Naive thymus-derived CD8-positive, alpha-beta T cell (primary cell): ENCODE measurements at places on chromosomes 16 and 17. TPM values are rescaled to one million over a fixed set of nuclear protein-coding genes. Genes with fewer than 3 reads are reported as not detected.

The GNG13 gene
- not detected for polyA plus RNA-seq

The GCGR gene
- not detected for polyA plus RNA-seq

The HOXB7 gene
- polyA plus RNA-seq = 0.40 TPM

The FBF1 gene
- 8.0 TPM for polyA plus RNA-seq

The MPV17L gene
- not detected for polyA plus RNA-seq

The SLC5A2 gene
- polyA plus RNA-seq = 2.5 TPM

The MAF gene
- polyA plus RNA-seq = 0.67 TPM

The TP53TG3B gene
- polyA plus RNA-seq = not detected

The KRT33A gene
- polyA plus RNA-seq = not detected

The ZDHHC7 gene
- 37.7 TPM for polyA plus RNA-seq

The CDT1 gene
- 0.46 TPM for polyA plus RNA-seq

The KPNA2 gene
- polyA plus RNA-seq = 15.9 TPM

The CCT6B gene
- polyA plus RNA-seq = 1.3 TPM

The COX6A2 gene
- polyA plus RNA-seq = not detected

The PPP1R27 gene
- not detected for polyA plus RNA-seq

The CRYM gene
- polyA plus RNA-seq = not detected

The GAN gene
- polyA plus RNA-seq = 2.1 TPM

The CA4 gene
- not detected for polyA plus RNA-seq

The DNASE1L2 gene
- polyA plus RNA-seq = not detected

The ABCA10 gene
- polyA plus RNA-seq = not detected

The PRR35 gene
- not detected for polyA plus RNA-seq

The SLC5A10 gene
- 0.09 TPM for polyA plus RNA-seq

The DPEP1 gene
- polyA plus RNA-seq = not detected

The CCL3 gene
- 10.9 TPM for polyA plus RNA-seq

The CDC6 gene
- polyA plus RNA-seq = not detected

The FAM171A2 gene
- 0.33 TPM for polyA plus RNA-seq

The MRPS23 gene
- 41.1 TPM for polyA plus RNA-seq

The TUBG2 gene
- polyA plus RNA-seq = 6.9 TPM

The GAS2L2 gene
- not detected for polyA plus RNA-seq

The VWA3A gene
- not detected for polyA plus RNA-seq

The TEKT5 gene
- polyA plus RNA-seq = not detected

The CCL23 gene
- not detected for polyA plus RNA-seq

The ARMC7 gene
- polyA plus RNA-seq = 2.9 TPM

The SLC16A5 gene
- 4.1 TPM for polyA plus RNA-seq

The CTRB1 gene
- not detected for polyA plus RNA-seq

The SYNGR3 gene
- 0.77 TPM for polyA plus RNA-seq

The STH gene
- not detected for polyA plus RNA-seq

The SDR42E1 gene
- 3.7 TPM for polyA plus RNA-seq

The TPPP3 gene
- polyA plus RNA-seq = not detected

The ACSM2A gene
- polyA plus RNA-seq = not detected

The FOXJ1 gene
- polyA plus RNA-seq = 1.8 TPM

The TBC1D3C gene
- not detected for polyA plus RNA-seq

The CX3CL1 gene
- polyA plus RNA-seq = not detected

The RASL10B gene
- not detected for polyA plus RNA-seq

The YPEL2 gene
- polyA plus RNA-seq = 28.7 TPM

The GRIN2A gene
- not detected for polyA plus RNA-seq

The ALOXE3 gene
- polyA plus RNA-seq = not detected

The MON1B gene
- 33.0 TPM for polyA plus RNA-seq

The ZNF629 gene
- 0.91 TPM for polyA plus RNA-seq

The KRT36 gene
- polyA plus RNA-seq = not detected

The ITGAD gene
- not detected for polyA plus RNA-seq

The SRL gene
- polyA plus RNA-seq = not detected
